ENCODE measurements at places on chromosomes 16 and 17. TPM values are rescaled to one million over a fixed set of nuclear protein-coding genes. Genes with fewer than 3 reads are reported as not detected.

Gene HOXB8
- total RNA-seq: not detected

GRCh38 chr17:78430892-78431691, 52.6 kb downstream of the PGS1 start:
- DNase-seq: no peak

DNA sequence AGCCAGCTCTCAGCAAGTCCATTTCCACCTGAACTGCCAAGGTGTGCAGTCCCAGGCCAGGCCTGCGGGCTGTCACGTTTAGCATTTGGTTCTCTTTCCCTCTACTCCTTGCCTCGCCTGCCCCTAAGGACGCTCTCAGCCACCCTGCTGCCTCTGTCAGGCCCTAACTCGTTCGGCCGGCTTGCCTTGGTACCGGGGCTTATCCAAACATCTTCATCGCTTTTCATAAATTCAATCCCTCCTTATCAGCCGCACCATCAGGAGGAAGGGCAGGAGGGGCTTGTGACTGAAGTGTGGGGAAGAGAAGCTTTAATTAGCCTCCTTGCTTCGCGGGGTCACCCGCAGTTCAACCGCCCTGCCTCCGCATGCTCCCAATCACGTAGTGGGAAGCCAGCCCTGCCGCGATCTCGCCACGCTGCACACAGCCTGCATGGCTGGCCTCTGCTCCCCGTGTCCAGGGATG, 231.1 kb downstream of the SOX9 start:
- DNase-seq: no peak

Gene SLFN13
- total RNA-seq: 14.2 TPM

DNA sequence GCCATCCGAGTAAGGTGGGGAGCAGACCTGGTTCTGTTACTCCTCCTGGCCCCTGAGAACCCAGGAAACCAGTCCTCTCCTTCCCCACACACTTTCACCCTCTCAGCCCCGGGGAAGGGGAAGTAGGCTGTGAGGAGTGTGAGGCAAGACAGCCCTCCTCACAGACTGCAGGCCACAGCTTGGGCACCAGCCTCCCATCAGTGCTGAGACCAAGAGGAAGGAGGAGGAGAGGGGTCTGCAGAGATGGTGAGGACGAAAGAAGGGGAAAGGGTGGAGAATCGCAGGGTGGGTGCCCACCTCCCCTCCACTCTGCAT, 7.0 kb downstream of the G6PC3 start:
- DNase-seq: no peak

- no peak for DNase-seq
Observed at GRCh38 chr16:27281243-27281642, 12.7 kb upstream of the NSMCE1 start.

Gene RAPGEFL1
- 0.99 TPM for total RNA-seq

DNA sequence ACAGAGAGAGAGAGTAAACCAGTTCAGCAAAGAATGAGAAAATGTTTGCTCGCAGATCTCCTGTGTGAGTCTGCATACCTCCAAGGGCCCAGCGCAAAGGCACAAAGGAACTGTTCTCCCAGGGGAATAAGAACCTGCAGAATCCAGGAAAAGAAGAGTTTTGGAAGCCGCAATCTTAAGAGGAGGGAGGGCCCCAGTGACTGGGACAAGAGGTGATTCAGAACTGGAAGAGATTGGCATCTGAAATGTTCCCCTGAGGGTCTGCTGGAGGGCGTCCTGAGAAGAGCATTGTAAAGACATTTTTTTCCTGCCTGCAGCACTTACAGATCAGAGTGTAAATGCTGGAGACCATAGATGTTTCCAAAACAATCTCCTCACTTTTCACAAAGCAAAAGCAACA, 6.1 kb downstream of the ATMIN start:
- no peak for DNase-seq

GRCh38 chr16:85730186-85730465, 20.8 kb downstream of the C16orf74 start:
- DNase-seq: no peak

- DNase-seq: no peak
Observed at GRCh38 chr17:67519801-67520251, 142.7 kb downstream of the PITPNC1 start.
